T-helper 2 cell treated with Interferon-gamma antibody and Interleukin-4, amounts not matched to agents 5 μg/mL and 100 μg/mL, for 36 hours (primary cell): ENCODE measurements at places on chromosomes 1 and 21.

GRCh38 chr1:200184196-200184595 is 156.7 kb downstream of the NR5A2 start:
- DNase-seq: no peak

GRCh38 chr1:160645386-160646130 is 1.3 kb downstream of the SLAMF1 start:
- peak; percentile 9 for DNase-seq

DNA sequence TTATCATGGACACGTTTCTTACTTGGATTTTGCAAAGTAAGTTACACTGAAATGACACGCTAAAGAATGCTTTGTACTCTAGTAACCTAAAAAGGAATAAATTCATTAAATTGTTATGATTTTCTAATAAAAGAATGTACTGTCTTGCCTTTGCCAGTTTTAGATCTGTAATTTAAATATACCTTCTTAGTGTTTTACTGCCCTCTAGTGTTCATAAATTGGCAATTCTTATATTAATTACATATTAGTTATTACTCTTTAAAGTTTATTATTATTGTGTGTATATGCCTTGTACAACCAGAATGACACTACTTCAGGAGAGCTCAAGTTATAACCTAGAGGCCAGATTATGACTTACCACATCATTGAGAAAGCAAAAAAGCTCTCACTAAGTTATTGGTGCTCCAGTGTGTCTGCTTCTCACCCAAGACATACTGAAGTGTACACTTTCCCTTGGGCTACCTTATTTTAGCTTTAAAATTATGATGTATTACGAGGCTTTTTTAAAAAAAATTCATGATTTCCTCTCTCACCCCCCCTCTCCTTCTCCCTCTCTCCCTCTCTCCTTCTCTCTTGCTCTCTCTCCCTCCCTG is 169.9 kb downstream of the HS2ST1 start:
- no peak for DNase-seq

DNA sequence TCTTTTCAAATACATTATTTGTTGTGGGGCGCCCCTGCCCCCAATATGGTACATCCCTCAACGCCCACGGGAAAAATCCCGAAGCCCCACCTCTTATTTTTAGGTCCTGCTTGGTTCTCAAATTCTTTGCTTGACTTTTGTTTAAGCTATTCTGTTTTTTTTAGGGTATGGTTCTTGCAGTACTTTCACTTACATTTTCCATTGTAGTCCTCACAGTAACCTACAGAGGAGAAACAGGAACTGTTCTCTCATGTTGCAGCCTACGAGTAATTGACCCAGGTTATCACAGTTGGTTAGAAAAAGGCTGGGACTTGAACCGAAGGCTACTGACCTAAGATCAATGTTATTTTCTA is 697 bp upstream of the C21orf91 start:
- peak; percentile 6 for DNase-seq

GRCh38 chr1:243494741-243495431 is 239.0 kb downstream of the SDCCAG8 start:
- DNase-seq: no peak
